ENCODE measurements at places on chromosomes 4 and X.

DNA sequence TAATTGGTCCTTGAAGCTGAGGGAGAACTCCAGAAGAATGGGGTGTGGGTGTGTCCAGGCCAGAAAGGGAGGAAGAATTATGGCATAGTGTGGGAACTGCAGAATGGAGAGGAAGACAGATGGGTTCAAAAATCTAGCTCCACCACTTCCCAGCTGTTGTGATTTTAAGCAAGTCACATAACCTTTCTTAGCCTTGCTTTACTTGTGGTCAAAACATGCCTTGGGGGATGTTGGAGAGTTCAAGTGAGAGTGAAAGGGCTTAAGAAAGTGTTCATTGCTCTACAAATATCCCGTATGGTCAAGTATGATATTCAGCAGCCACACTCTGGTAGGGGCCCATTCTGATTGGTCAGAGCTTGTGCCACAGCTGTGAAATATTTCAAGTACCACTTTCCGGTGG lies 15.0 kb upstream of the STARD8 start:
- no peak for DNase-seq

GRCh38 chr4:58149404-58150085 lies 1039.4 kb upstream of the IGFBP7 start:
- no peak for DNase-seq

- DNase-seq = no peak
Measured at GRCh38 chr4:138734746-138735145, 280.8 kb upstream of the NOCT start.

DNA sequence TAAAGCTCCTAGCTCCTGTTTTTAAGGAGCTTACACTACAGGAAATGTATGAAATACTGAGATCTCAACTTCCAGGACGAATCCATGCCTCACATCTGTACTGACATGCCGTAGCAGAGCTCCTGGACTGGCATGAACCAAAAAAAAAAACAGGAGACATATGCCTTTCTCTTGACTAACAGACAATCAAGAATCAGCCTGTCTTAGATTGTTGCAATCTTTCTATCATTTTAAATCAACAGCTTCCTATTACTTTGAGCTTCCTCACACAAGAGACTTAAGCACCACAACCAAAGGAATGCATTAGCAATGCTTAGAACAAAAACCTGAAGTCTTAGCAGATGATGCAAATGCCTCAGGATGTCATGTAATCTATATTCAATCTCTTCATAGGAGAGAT lies 34.7 kb upstream of the AREG start:
- DNase-seq = no peak

GRCh38 chr4:109703664-109704361 lies 568 bp upstream of the CASP6 start:
- DNase-seq = no peak

Measured in stimulated activated CD8-positive, alpha-beta memory T cell treated with anti-CD3 and anti-CD28 coated beads, Interleukin-4, amount 100 ng/mL, for 24 hours (primary cell).